Liver (tissue), 10 donors: ENCODE measurements at places on chromosomes 3 and 15.

DNA sequence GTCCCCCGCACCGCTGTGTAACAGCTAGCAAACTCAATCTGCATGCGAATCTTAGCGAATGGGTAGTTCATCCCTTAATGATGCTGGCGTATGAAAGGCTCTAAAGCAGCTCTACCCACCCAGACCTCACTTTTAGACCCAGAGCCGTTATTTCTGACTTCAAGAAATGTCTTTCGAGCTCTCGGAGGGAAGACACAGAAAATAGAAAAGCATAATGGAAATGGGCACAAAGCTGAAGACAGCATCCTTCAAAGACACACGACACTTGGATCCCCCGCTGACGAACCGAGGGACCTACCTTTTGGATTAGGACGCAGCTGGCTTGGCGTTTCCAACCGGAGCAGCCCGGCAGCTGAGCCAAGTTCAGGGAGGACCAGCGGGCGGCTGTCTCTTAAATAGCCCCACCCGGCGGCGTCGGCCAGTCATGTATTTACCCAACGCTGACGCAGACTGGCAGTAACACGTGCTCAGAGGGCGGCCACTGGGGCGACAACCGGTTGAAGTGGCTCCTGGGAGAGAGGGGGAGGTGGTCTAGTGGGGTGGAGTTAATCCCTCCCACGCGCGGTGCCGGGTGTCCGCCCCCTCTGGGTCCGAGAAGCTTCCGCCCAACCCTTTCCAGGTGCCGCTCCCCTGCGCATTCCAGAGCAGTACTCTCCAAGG is 1.5 kb downstream of the CCK start:
- no peak for DNase-seq

DNA sequence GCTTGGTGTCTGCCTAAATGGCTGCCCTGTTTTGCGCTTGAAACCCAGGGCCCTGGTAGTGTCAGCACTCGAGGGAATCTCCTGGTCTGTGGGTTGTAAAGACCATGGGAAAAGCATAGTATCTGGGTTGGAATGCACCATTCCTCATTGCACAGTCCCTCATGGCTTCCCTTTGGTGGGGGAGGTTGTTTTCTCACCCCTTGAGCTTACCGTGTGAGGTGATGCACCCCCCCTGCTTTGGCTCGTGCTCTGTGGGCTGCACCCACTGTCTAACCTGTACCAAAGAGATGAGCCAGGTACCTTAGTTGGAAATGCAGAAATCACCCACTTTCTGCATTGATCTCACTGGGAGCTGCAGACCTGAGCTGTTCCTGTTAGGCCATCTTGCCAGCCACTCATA is 104.7 kb downstream of the MBNL1 start:
- DNase-seq = no peak

DNA sequence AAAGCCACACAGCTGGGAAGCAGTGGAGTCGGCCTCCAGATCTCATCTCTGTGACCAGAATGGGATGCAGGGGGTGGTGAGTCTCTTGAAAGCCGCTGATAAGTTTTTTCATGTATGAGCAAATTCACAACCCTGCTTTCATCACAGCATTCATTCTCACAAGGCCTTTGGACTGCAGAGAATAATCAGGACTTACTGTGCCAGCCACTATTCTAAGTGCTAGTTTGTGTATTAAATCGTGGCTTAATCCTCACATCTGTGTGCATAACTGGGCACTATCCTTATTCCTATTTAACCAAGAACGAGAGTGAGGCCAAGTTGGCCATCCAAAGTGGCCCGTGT is 64.2 kb upstream of the POLG start:
- DNase-seq = no peak

- DNase-seq = no peak
These were observed 11.9 kb downstream of the TAGLN3 start for GRCh38 chr3:112010636-112011035.

DNA sequence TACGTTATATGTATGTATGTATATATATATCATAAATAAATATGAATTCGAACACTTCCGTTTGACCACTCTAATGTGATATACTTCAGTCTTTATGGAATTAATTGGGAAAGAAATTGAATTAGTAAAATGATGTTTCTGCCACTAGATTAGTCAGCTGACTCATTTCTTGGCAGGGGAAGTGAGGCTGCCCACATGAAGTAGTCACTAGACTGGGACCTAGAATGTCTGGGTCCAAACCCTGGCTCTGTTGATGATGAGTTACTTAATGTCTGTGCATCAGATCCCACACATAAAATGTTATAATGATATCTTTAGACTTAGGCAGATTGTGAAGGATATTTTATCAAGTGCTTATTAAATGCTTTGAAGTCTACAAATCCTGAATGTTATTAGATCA is 27.4 kb upstream of the ARL14 start:
- no peak for DNase-seq

DNA sequence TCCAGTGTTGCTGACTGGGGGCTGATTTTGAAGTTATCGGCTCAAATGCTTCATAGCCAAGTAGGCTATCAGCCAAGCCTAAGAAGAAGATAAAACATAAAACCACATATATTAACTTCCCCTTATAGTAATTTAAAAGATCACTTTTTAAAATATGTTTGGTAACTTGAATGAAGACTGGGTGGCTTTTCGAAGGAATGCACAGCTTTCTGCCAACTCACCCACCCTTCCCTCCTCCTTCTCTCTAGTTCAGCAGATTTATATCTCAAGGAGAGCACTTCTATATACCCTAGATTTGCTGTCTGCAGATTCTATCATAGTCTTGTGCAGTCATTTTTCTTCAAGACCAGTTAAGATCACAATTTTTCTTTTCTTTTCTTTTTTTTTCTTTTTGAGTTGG is 189.4 kb upstream of the CHRM5 start:
- no peak for DNase-seq

GRCh38 chr15:64263567-64263966 is 92.4 kb downstream of the CSNK1G1 start:
- DNase-seq = no peak

- DNase-seq = no peak
These were observed 95.6 kb downstream of the ECT2 start for GRCh38 chr3:172846103-172846561.

- DNase-seq = no peak
These were observed 60.5 kb upstream of the MME start for GRCh38 chr3:155019575-155019974.

GRCh38 chr3:186166491-186167288 is 57.8 kb upstream of the ETV5 start:
- no peak for DNase-seq
